ENCODE measurements at places on chromosomes 7 and 10.

DNA sequence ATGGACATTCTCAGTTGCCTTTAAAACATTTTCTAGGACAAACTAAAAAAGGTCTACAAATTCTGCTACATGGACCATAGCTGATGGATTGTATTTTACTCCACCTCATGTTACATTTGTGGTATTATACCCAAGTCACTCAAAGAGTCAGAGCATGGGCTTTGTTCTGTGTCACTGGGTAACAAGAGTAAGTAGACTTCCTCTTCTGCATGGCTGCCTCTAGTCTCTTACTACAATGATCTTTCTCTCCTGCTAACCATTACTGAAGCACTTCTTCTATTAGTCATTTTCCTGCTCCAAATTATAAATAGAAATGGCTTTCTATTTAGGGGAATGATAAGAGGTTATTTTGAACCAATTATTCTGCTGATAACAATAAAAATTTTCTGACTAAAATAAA lies 727.4 kb upstream of the NRP1 start:
- no peak for DNase-seq

GRCh38 chr7:12110425-12110824 lies 100.7 kb upstream of the TMEM106B start:
- no peak for DNase-seq

- no peak for DNase-seq
These were observed 805.1 kb downstream of the TNS3 start for GRCh38 chr7:46776790-46777189.

DNA sequence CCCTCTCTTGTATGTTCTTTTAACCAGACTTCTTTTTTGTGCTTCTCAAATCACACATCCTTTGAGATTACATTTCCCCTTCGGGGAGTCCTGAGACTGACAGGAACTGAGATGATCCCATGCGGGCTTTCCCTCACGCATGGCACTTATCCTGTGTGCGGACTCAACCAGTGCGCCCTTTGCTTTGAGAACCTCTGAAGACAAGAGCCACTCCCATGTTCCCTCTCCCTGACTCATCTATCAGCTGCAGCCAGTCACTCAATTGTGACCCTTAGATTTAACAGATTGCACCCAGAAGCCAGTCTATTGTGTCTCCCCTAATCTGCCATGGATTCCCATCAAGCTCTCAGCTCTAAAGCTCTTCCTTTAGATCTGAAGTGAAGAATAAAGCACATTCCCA lies 353.9 kb upstream of the MEOX2 start:
- DNase-seq: no peak

GRCh38 chr10:70381471-70382421 lies 679 bp downstream of the LRRC20 start:
- peak; percentile 42 for DNase-seq

- no peak for DNase-seq
These were observed 18.3 kb downstream of the ZFAND2A start for GRCh38 chr7:1141651-1142050.

DNA sequence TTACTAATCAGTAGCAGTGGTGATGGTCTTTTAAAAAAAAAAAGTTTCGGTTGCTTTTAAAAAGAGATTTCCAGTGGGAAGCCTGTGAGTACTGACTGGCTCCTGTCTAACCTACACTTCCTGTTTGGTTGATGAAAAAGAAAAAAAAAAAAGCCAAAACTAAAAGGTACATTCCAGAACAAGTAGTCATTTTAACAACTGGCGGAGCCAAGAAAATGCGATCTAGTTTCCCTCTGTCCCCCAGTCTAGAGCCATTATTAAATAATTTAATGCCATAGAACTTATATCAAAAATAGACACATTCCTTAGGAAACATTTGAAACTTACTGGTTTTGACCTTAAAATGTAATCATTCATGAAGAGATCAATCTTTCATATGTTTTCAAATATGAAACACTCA lies 254.2 kb upstream of the C7orf33 start:
- no peak for DNase-seq

- DNase-seq: no peak
These were observed 170.7 kb upstream of the PPP2R2D start for GRCh38 chr10:131729938-131730660.

DNA sequence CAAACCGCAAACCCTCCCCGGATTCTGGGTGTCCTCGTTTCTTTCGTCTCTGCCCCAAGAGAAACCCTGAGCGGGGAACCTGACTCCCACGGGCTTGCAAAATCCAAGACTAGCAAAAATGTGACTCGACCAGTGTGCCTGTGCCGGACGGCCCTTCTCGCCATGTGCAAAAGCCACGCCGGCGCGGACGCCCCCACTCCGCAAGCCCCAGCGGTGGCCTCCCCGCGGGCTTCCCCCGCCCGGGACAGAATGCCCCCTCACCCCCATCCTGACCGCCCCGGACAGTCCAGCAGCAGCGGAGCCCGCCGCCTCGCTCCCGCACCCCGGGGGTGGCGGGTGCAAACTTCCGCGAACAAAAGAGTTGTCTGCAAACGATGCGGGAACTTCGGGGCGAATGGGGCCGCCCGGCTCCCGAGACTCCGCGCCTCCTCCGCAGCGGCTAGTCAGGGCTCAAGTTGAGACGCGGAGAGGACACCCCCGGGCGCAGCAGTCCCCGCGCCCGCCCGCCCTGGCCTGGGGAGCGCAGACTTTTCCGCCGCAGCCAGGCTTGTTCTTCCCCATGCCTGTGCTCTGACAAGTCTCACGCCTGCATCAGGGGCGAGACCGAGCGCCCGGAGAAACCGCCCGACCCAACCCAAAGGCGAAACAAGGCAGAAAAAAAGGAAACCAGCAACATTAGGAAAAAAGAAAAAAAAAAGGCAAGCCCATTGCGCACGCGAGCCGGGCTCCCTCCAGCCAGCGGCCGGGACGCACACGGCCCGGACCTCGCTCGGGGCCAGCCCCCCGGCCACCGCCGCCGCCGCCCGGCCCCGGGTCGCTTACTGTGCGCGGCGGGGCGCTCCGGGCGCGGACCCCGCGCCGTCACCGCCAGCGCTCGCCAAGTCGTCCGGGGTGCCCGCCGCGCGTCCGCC lies 732 bp downstream of the FAM53B start:
- DNase-seq: no peak

DNA sequence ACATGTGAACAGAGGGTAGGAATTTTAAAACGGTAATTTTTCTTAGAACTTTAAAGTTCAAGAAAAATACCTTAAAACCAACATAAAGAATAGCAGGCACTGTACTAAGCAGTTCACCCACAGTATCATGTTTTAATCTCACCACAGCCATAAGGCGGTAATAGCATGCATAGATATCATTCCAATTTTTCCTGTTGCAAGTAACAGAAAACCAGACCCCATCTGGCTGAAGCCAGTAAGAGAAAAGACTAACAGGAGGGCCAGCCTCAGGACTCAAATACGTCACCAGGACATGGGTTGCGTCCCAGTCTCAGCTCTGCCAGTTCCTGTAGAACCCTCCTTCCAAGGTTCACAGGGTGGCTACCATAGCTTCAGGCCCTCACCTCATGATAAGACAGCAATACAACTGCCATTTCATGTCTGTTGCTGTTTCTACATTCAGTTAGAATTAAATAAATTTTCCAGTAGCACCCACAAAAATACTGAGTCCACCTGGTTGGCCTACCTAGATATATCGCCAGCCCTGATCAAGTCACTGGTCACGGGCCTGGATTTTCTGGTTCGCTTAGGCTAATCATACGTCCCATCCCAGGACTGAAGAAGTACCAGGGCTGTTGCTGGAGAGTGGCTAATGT lies 2.0 kb upstream of the RNF32 start:
- no peak for DNase-seq

DNA sequence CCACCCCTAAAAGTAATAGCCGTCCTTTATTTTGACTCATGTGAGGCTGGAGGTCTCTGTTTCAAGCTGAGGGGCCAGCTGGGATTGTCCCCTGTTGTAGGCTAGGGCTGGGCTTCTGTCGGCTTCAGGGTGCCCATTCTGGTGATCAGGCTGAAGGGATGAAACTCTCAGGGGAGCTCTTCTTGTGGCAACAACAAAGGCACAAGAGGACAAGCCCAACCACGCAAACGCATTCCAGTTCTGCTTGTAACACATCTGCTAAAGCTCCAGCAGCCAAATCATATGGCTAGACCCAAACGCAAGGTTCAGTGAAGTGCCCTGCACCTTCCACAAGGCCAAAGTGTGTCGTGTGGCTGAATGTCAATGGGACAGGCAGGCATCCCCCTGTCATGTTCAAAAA lies 405.7 kb downstream of the INHBA start:
- no peak for DNase-seq

DNA sequence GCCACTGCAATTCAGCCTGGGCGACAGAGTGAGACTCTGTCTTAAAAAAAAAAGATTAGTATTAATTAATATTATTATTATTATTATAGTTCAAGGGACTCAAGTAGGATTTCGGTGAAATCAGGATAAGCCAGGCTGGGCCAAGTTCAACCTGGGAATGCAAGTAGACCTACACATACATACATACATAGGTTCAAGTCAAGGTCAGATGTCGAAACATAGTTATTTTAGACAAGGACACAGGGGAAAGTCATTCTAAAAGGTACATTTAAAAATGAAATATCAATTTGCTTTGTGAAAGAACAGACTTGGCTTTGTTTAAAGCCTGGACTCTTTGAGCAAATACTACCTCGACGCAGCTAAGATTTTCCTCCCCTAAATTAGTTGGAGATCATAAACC lies 149.3 kb downstream of the RNF133 start:
- DNase-seq: no peak

DNA sequence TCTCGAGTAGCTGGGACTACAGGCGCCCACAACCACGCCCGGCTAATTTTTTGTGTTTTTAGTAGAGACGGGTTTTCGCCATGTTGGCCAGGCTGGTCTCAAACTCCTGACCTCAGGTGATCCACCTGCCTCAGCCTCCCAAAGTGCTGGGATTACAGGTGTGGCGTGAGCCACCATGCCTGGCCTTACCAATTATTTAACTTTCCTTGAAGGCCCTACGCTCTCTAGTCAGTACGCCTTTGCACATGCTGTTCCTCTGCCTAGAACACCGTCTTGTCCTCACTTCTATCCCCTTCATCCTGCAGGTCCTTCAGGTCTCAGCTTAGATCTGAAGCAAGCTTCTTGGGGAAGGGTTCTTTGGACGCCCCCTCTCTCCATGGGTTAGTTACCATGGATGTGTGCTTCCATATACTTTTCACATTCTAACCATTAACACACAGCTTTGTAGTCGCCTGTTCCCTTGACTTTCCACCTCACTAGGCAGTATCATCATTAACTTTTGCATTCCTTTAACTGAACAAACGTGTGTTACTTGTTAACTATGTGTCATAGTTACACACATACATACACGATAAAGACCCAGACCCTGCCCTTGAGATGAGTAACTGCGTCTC lies 592 bp upstream of the ATP6V1F start:
- no peak for DNase-seq

DNA sequence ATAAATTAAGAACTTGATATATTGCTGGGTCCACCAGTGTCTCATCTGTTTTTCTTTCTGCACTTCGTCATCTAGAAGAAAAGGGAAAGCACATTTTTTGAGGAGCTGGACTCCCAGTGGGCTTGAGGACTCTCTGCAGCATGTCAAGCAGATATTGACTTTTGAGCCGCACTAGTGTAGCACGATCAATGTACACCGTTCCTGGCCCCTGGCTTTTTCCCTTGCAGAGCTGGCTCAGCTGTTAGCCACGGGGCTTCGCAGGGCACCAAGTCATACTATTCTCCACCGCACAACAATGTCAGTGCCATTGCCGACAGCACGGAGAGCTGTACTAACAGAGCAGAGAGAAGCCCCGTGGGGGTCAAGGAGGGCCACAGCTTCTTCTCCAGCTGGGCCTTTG lies 235.4 kb upstream of the HABP2 start:
- DNase-seq: no peak

DNA sequence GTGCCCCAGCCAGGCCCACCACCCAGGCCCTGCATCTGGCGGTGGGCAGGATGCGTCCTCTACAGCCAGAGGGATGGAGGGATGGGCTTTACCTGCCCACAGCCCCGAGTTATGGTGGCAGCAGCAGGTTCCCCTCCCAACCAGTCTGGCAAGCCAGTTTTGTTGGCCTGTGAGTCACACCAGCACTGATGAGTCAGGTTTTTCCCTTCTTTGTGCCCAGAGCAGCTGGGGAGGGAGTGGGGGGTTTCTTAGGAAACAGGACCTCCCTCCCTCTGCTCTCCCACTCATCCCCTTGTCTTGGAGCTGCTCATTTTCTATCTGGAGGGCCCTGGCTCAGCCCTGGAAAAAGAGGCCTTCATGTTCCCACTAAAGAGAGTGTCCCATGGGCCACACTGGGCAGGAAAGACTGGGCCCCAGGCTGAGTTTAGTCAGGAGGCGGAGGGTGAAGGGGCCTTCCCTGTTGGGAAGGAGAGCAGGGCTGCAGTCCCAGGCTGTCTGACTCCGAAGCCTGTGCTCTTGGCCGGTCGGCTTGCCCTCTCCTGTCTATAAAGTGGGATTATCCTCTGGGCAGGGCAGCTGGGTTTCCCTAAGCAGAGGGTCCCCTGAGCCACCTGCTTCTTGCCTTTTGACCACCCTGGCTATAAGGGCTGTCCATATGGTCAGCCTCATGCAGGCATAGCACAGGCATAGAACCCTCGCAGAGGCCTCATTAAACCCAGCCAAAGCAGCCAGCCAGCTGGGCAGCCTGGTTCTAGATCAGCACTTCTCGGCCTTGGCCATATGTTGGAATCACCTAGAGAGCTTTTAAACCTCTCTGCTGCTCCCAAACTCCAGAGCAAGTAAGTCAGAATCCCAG lies 30.2 kb upstream of the ANKRD2 start:
- DNase-seq: no peak

- DNase-seq: no peak
These were observed 4.0 kb upstream of the ZNF746 start for GRCh38 chr7:149501651-149502050.

- no peak for DNase-seq
These were observed 63.8 kb upstream of the DOCK1 start for GRCh38 chr10:126841341-126841895.

DNA sequence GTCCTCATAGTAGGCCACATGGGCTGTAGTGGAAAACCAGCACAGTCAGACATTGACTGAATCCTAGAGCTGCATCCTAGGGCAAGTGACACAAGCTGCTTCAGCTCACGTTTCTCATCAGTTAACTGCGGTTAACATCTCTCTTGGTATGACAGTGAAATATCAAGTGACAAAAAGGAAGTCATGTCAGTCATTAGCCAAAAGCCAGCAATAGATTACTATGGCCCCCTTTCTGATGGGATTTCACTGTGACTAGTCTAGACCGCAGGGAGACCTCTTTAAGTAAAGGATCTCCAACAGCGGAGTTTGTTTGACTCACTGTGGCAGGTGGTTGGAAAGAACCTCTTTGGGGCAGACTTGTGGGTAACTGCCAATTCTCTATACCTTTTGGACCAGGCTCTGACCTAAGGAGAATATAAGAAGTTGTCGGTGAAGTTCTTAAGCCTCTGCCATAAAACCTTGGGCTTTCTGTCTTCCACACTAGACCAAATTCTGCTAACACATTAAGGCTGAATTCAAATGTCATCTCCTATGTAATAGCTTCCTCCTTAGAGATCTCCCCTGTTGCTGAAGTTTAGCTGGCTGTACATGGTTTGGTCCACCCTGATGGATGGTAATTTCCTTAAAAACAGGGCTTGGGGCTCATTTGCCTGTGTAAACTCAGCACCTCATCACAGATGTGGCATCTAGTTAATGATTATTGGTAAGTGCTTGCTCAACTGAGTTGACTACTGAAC lies 115.3 kb downstream of the SGMS1 start:
- DNase-seq: no peak
